ENCODE measurements at places on chromosomes 2 and 18.

GRCh38 chr2:225637259-225637658 is 237.7 kb downstream of the NYAP2 start:
- DNase-seq = no peak

GRCh38 chr2:110800611-110801402 is 68.4 kb downstream of the ACOXL start:
- DNase-seq = no peak

GRCh38 chr18:57431467-57432080 is 3.6 kb upstream of the ONECUT2 start:
- DNase-seq = no peak

DNA sequence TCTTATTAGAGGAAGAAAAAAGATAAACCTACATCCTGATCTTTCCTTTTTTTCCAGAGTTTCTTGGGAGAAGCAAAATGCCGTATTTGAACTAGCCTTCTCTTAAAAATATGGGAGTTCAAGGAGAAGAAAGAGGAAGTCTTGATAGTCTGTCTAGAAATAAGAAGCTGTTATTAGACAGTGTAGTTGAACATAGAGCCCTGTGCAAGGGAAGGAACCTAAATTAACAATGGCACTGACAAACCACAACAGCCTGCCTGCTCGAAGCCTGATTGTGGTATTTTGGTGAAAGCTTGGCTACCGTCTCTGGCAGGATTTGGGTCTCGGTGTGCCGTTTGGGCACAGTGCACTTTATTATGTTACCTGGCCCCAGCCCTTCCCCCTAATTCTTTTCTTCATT is 17.1 kb downstream of the SMARCAL1 start:
- no peak for DNase-seq

GRCh38 chr2:173606619-173607248 is 252.1 kb downstream of the CDCA7 start:
- DNase-seq = no peak

- DNase-seq = no peak
Observed at GRCh38 chr2:38698467-38699003, 32.6 kb downstream of the GALM start.

- DNase-seq = no peak
Observed at GRCh38 chr2:11669454-11670291, at the start of gene NTSR2. Gene NTSR2, minus strand, starts transcription at chr2:11670195. Its CDS starts 66 bp downstream, at chr2:11670129.

GRCh38 chr2:2230433-2230817 is 100.7 kb downstream of the MYT1L start:
- no peak for DNase-seq

GRCh38 chr2:177402096-177402495 is 9.5 kb downstream of the AGPS start:
- no peak for DNase-seq

GRCh38 chr18:46072376-46072867 is 362 bp upstream of the PSTPIP2 start:
- DNase-seq = no peak

GRCh38 chr2:170434900-170435621 is 257.1 kb downstream of the MYO3B start:
- DNase-seq = no peak

DNA sequence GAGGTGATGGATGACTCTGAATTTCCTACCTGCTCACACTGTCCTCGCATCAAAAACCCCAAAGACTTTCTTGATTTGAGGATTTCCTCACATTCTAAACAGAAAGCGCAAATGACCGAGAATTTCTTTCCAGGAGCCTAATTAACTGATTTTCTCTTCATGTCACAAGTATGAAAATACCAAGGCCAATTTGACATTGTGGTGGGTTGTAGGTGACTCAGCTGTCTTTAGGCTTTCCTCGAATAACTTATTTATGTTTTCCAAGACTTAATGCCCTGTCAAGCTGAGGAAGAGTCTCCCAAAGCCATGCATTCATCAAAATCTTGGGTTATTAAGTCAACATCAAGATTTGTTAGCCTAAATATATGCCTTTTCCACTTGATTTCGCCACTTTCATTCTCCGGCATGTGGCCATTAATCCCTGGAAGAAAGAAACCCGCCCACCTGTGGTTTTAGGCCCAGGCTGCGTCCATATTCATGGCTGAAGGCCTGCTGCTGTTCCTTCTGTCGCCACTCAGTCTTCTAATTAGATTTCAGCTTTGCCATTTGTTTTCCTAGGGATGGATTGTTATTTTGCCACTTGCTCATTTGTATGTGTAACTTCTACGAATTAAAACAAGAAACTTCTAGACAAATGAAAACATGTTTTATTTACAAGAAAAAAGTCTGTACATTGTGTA is 84.9 kb downstream of the ST6GAL2 start:
- DNase-seq = no peak

DNA sequence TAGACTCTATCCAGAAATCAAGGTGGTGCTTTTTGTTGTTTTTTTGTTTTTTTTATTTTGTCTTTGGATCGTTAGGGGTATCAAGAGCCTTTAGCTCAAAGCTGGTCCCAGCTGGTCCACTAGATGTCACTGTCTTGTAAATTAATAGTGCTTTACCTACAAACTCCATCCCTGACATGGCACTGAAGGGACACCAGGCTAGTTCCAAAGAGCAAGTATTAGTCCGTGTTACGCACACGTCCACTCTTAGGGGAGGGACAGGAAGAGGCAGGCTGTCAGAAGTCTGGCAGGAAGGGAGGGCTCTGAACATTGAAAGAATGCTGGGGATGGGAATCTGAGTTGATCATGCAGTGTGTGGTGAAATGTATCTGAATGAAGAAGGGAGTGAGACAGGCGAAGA is 85.9 kb upstream of the CCBE1 start:
- no peak for DNase-seq

- no peak for DNase-seq
Observed at GRCh38 chr2:120465989-120466703, 120.2 kb downstream of the INHBB start.

GRCh38 chr2:176138923-176139660 is 9.6 kb downstream of the HOXD8 start:
- DNase-seq = no peak

- DNase-seq = no peak
Observed at GRCh38 chr2:171512014-171512413, 10.3 kb upstream of the CYBRD1 start.

DNA sequence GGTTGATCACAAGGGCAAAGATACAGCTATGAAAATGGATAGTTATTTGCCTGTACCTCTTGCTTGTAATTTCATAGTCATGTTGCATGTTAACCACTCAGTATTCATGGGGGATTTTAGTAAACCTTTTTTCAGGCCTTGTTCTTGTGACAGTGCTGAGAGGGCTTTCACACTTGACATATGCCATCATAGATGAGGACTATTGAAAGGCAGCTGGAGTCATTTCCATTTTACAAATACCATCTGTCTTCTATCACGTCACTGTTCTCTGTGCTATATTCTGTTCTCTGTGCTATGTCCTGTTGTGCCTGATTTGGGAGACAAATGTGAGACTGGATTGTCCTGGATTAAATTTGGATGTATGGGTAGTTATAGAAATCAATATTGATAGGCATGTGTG is 131.7 kb downstream of the LYPD6B start:
- no peak for DNase-seq

All from naive thymus-derived CD8-positive, alpha-beta T cell (primary cell).